ENCODE measurements at places on chromosomes 5 and 9.

DNA sequence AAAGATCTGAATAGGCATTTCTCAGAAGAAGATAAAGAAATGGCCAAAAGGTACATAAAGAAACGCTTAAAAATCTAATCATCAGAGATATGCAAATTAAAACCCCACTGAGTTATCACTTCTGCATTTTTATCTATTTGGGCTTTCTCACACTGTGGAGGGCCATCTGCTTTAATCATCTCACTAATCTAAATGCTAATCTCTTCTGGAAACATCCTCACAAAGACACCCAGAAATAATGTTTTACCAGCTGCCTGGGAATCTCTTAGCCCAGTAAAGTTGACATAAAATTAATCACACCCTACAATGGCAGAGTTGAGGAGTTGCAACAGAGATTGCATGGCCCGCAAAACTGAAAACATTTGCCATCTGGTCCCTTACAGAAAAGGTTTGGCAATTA is 407.9 kb upstream of the CYLC2 start:
- DNase-seq = no peak

DNA sequence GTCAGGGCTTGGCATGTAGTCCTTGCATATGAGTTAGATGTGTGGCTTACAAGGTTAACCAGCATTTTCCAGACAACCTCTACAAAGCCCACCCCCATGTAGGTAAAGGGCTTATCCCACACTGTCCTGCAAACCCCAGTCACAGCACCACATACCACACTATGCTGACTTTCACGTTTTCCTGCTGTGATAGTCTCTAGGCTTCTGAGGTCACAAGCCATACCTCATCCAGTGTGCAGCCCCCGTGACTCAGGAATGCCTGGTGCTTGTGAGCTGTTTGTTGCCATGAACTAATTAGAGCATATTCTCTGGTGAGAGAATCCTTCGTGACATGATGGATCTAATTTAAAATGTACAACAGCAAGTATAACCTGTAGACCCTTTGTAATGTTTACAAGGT is 50.8 kb downstream of the ERAP1 start:
- DNase-seq = no peak

- no peak for DNase-seq
Measured at GRCh38 chr5:79560771-79561524, 47.0 kb upstream of the HOMER1 start.

DNA sequence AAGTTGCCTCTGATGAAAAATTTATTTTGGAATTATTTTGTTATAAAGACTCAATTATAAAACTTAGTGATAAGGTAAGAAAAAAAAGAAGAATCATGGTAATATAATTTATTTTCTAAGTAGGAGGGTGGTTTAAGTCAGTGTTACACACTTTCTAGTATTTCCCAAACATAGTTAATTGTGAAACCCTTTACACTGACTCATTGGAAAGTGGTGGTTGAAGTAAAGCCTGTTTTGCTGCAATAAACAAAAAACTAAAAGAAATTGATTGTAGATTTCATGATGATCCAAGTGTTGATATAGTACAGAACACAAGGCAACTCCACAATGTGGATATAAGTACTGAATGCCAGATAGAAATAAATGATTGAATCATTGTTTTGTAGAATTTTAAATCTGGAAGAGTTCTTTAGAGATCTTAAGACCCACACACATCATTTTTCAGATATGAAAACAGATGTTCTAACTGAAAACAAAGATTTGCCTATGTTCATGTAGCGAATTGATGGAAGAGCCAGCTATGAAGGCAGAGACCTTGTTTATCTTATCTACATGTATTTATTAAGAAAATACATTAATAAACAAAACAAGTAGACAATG is 539.8 kb downstream of the PRELID2 start:
- no peak for DNase-seq

- DNase-seq = peak; percentile 30
Measured at GRCh38 chr5:55234121-55234700, 803 bp upstream of the CCNO start.

DNA sequence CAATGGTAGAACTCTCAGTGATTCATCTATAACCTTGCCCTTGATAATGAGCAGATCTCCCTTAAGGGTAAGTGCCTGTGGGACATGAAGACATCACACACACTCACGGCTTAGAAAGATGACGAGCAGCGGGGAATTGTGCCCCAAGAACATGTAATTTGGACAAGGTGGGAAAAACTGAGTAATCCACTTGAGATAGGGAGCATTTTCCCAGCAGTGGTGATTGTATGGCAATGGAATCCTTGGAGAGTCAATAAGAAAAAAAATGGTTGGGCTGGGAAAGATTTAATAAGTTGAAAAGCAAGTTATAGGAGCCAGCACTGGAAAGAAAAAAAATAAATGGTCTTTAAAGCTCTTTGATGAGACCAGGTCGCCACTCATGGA is 193.1 kb downstream of the GLIS3 start:
- DNase-seq = no peak

DNA sequence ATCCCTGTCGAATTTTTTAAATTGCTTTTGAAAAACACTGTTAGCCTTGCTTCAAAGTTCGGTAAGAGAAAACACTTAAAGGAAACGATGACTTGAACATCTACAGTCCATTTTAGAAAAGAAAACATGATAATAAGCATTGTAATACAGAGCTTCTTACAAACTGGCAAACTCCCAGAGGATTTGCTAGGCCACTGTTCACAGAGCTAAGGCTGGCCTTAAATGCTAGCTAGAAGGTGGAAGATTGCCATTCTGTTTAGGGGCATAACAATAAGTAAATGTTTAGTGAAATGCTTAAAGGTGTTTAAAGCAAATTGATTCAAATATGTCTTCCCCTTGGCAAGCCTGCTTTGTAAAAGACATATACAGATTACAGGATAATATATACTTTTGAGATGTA is 169.6 kb downstream of the TLE4 start:
- no peak for DNase-seq

Measured in endothelial cell (in vitro differentiated cells).